ENCODE measurements at places on chromosomes 2 and 18. TPM values are rescaled to one million over a fixed set of nuclear protein-coding genes. Genes with fewer than 3 reads are reported as not detected.

DNA sequence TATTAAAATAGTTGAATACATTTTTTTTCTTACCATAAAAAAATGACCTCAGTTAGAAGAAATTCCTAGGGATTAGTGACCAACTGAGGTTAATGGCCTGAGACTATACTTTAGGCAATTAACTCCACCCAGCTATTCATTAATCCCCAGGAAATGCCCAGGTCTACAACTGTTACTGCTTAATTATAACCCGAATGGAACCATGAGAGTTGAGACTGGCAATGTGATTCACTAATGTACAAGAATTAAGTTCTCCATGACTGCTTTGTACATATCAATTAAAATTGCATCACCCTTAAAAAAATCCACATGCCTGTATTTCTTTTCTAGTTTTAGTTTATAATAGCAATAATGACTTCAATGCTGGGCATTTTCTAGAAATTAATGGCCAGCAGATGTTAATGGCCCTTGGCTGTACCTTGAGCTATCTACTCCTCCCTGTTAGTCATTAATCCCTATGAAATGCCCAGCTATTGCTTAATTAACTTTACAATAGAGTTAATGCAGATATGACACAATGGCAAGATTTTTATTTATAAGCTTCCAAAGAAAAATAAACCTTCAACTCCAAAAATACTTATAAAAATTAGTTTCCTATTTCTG lies 44.1 kb downstream of the ERBB4 start:
- no peak for DNase-seq

GRCh38 chr2:191747170-191747530 lies 69.2 kb downstream of the NABP1 start:
- no peak for DNase-seq

DNA sequence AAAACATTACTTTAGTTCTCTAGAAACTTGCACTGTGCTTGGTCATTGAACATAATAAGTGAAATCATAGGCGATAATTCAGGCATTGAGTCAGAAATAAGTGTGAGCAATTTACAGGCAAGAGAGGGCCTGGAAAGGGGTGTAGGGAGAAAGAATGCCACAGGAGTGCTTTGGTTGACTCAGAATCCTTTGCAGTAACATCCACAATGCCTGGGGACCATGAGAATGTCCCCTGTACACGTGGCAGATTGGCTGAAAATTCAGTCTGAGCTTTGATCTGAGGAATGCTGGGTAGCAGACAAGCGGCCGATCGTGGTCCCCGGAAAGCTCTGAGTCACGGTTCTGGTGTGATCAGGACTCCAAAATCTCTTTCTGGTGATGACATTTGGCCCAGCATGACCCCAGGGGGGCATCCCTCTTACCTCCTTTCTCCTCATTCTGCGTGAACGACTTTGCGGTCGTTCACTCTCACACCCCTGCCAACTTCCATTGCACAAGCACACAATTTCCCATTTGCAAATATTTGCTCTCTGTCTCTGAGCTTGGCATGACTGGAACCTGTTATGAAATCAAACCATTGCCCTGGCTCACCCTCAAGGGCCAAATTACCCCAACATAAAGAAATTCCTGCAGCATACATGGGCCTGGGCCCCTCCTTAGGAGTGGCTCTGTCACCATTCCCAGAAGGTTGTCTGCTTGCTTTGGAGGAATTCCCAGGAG lies 305.0 kb upstream of the EPAS1 start:
- DNase-seq: no peak

DNA sequence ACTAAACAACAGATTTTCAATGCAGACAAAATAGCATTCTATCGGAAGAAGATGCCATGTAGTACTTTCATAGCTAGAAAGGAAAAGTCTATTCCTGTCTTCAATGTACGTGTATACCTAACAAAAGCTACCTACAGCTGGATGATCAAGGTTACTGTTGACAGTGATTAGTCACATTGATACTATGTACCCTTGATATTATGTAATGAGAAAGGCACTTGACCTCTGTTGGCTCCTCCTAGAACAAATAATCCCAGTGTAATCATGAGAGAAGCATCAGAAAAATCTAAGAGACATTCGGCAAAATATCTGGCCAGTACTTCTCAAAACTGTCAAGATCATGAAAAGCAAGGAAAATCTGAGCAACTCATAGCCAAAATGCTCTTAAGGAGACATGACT lies 44.4 kb upstream of the LRRTM4 start:
- no peak for DNase-seq

- DNase-seq: no peak
These were observed 36.4 kb upstream of the LMAN1 start for GRCh38 chr18:59395226-59396175.

DNA sequence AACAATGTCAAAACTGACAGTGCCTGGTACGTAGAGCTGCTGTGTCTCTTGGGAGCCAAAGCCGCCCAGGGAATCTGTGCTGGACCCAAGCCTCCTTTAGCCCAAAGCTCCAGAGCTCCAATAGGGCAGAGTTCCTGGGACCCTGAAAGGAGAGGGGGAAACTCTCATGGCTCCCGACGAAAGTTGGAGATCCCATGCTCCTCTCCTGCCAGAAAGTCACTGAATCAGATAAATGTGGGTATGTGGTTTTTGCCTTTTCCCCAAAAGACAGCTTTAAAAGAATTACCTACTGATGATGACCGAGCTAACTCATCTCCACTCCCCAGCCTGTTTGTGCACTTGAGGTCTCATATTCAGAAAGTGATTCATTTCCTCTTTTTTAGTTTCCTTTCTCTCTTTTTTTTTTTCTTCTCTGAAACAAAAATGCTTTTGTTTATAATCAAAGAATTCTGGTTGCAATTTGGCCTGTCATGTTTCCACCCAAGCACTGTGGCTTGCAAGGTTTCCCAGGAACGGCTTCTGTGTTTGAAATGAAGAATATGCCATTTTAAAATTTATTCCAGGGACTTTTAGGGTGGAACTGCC lies 14.1 kb upstream of the PMAIP1 start:
- no peak for DNase-seq

DNA sequence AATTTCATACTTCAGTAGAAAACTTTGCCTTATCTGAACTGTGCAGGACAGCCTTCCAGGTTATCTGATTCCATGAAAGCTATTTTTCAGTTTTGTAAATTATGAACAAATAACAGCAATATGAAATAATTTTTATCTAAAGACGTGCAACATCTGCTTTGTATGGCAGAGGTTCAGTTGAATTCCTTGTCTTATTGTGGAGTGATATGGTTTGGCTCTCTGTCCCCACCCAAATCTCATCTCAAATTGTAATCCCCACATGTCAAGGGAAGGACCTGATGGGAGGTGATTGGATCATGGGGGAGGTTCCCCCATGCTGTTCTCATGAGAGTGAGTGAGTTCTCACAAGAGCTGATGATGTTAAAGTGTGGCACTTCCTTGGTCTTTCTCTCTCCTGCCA lies 18.1 kb upstream of the RPIA start:
- no peak for DNase-seq

GRCh38 chr18:23922939-23923338 lies 91.6 kb upstream of the TTC39C start:
- DNase-seq: no peak

DNA sequence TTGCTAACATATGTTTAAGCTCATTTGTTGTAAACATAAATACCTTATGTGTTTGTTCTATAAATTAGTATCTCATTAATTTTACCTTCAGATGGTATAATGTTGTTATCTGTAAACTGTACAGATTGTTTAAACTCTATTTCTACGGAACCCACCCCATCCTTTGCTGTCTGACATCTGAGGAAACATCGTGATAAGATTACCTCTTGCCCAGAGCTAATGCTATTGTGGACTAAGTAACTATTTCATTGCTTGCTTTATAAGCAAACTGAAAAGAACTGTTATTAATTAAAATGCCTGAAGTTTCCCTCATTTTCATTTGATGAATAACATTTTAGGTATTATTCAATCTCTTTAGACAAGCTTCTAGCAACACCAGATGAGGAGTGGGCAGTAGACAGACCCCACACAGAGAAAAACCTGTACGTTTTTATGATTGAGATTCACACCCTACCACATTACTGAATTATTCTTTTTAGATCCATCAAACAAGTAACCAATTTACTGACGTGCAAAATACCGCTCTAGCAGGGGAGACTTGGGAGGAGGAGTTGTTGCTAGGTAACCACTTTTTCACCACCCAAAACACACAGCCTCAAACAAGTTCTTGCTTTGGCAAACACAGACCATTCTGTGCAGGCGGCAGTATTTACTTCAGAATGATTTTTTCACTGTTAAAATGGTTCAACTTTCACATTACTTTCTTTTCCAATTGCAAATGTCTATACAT lies 1.9 kb upstream of the SYT4 start:
- no peak for DNase-seq

GRCh38 chr2:96890726-96891385 lies 21.0 kb upstream of the SEMA4C start:
- no peak for DNase-seq

- DNase-seq: no peak
These were observed 68.6 kb upstream of the RPE start for GRCh38 chr2:209933499-209934483.

- no peak for DNase-seq
These were observed 188.3 kb downstream of the ANKRD30B start for GRCh38 chr18:14936313-14936712.

DNA sequence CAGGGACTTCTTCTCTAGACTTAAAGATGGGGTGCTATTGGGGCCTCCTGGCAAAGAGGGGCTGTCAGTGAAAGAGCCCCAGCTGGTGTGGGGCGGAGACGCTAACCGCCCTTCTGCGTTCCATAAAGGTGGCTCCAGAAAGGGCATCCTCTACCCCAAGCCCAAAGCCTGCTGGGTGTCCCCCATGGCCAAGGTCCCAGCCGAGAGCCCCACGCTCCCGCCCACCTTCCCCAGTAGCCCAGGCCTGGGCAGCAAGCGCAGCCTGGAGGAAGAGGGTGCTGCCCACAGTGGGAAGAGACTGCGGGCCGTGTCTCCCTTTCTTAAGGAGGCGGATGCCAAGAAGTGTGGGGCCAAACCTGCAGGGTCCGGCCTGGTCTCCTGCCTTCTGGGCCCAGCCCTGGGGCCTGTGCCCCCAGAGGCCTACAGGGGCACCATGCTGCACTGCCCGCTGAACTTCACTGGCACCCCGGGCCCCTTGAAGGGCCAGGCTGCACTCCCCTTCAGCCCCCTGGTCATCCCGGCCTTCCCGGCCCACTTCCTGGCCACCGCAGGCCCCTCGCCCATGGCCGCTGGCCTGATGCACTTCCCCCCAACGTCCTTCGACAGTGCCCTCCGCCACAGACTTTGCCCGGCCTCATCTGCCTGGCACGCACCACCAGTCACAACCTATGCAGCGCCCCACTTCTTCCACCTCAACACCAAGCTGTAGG lies 15.2 kb downstream of the ARID5A start:
- peak; percentile 74 for DNase-seq

DNA sequence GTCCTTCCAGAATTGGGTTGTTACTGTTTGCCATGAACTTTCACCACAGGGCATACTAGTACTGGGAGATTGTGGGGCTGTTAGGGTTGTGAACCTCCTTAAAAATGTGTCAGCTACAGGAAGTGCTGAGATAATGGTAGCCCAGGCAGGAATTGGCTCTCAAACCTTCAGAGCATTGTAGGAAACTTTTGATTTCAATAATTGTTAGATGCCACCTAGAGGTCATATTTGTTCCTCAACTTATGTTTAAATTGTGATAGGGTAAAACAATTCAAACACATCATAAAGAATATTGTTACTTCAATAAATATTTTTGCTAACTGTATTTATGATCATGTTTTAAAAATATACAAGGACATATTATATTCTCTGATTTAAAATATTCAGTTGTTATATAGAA lies 594.6 kb downstream of the ADCYAP1 start:
- no peak for DNase-seq

DNA sequence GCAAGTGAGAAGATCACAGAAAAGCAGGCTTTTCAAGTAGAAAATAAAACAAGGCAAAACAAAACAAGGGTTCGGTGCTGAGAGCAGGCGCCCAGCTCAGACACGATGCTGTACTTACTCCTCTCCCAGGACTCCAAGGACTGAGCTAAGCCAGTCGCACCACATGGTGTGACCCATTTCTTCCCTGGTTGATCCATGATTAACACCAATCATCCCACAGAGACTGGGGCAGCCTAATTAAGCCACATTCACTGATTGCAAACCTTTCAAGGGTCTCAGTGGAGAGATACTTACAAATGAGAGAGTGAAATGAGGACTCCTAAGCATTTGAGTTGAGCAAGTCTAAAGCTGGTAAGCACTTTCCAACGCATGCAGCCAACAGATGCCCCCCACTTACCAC lies 155.2 kb downstream of the MYO5B start:
- DNase-seq: no peak

- DNase-seq: no peak
These were observed 77.6 kb downstream of the ASB1 start for GRCh38 chr2:238504181-238504931.

- DNase-seq: no peak
These were observed 175.7 kb downstream of the METTL4 start for GRCh38 chr18:2395427-2396161.

DNA sequence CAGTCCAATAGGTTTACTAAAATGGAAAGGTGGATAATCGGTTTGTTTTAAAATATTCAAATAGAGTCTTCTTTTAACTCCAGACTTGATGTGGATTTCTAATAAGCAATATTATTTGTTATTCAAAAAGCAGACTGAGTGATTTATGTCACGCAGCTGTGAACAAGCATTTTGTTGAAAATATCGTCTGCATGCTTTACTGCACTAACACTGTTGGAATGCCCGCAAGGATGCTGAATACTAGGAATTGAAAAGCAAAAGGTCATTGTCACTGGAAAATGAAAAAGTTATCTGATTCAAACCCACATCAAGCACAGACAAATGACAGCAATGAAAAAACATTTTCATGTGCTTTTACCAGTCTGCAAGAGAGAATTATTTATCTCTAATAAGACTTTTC lies 31.1 kb downstream of the CHN1 start:
- no peak for DNase-seq

- DNase-seq: no peak
These were observed 17.9 kb upstream of the VPS4B start for GRCh38 chr18:63440219-63440618.

GRCh38 chr2:187871506-187871905 lies 317.3 kb upstream of the TFPI start:
- no peak for DNase-seq

- no peak for DNase-seq
These were observed 651.9 kb downstream of the SLC4A3 start for GRCh38 chr2:220279372-220279771.

GRCh38 chr2:158746488-158746887 lies 48.6 kb upstream of the DAPL1 start:
- no peak for DNase-seq

The FBXO48 gene
- total RNA-seq: 0.63 TPM

The POMC gene
- not detected for total RNA-seq

The PSMA8 gene
- not detected for total RNA-seq

The ANKAR gene
- total RNA-seq: 6.4 TPM

The ST6GAL2 gene
- total RNA-seq: 319 TPM

The C2orf76 gene
- 9.6 TPM for total RNA-seq

The ERFE gene
- total RNA-seq: 1.8 TPM

The GALR1 gene
- not detected for total RNA-seq

The IRS1 gene
- 12.4 TPM for total RNA-seq

The ALPG gene
- total RNA-seq: not detected

The AKAIN1 gene
- not detected for total RNA-seq

The POU3F3 gene
- 7.7 TPM for total RNA-seq

The EGR4 gene
- not detected for total RNA-seq

The BOLL gene
- total RNA-seq: not detected

The RSAD2 gene
- not detected for total RNA-seq
